ENCODE measurements at places on chromosomes 2 and 18.

- DNase-seq = no peak
Observed at GRCh38 chr18:9140381-9140780, 3.8 kb downstream of the ANKRD12 start.

- DNase-seq = no peak
Observed at GRCh38 chr18:23756590-23757436, 67.6 kb downstream of the LAMA3 start.

GRCh38 chr2:215374002-215374401 lies 61.9 kb downstream of the FN1 start:
- DNase-seq = no peak

- DNase-seq = no peak
Observed at GRCh38 chr2:75055142-75055819, 96.8 kb downstream of the POLE4 start.

GRCh38 chr2:104885119-104885782 lies 31.3 kb downstream of the POU3F3 start:
- no peak for DNase-seq

GRCh38 chr2:196479350-196479749 lies 160.2 kb upstream of the CCDC150 start:
- no peak for DNase-seq

- DNase-seq = no peak
Observed at GRCh38 chr2:219752726-219753125, 125.3 kb downstream of the SLC4A3 start.

GRCh38 chr2:160457588-160457987 lies 36.0 kb downstream of the RBMS1 start:
- DNase-seq = no peak

- no peak for DNase-seq
Observed at GRCh38 chr2:122072666-122073065, 317.2 kb downstream of the TSN start.

GRCh38 chr18:67515942-67516538 lies 480 bp downstream of the DSEL start:
- peak; percentile 71 for DNase-seq

DNA sequence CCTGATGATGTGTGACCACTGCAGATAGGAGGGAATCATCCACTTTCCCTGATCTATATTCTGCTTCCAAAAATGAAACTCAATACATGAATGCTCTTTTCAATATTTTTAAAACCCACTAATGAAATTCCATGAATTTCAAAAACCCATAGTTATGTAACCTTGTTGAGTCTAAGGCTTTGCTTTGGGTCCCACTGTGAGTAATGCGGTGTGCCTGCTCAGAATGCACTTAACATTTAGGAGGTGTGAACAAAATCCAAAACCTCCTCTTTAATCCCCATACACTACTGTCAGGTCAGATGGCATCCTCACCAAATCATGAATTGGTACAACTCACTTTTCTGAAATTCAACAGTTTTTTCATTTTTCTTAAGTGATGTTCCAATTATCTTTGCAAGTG lies 50.4 kb downstream of the CCDC93 start:
- DNase-seq = no peak

- no peak for DNase-seq
Observed at GRCh38 chr2:134679745-134680144, 39.1 kb downstream of the TMEM163 start.

DNA sequence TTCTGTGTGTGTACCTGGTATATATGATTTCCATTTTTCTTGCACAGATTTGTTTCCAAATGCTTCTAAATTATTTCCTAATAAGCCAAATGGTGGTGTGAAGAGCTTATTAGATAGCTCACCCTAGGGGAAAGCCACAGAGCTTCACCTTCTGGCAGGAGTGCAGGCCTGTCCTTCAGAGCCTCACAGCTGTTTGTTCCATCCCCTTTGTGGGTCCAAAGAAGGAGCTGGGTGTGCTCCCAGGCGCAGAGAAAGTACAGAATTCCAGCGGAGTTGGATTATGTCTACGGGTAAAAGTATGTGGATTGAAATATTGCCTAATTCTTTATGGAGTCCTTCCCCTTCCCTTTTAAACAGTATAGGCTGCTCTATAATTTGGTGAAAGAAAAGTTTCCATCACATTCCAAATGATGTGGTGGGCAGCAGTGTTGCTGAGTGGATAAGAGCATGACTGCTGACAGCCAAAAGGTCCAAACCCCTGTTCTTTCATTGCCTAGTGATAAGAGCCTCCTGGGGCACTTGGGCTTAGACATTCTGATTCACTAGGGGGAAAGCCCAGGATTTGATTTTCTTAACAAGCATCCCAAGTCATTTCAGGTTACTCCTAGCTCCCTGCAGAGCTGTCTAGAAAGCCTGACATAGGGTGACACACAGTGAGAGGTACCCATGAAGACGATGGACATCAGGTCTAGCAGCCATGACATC lies 86.6 kb downstream of the WDSUB1 start:
- no peak for DNase-seq

DNA sequence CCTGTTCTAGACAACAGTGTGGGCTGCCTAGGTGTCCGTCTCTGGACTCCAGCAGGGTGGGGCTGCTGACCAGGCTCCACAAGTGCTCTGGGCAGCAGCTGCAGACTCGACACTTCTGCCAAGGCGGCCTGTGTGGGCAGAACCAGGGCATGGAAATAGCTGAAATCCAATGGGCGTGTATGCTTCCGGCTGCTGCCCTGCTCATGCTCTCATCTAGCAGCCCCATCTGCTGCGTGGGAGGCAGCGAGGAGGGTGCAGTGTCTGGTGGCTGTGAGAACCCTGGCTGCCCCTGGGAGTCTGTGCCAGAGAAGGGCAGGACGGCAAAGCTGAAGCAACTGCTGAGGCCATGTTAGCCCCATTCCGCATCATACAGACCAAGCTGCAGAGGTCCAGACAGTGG lies 174.9 kb downstream of the SOX11 start:
- no peak for DNase-seq

DNA sequence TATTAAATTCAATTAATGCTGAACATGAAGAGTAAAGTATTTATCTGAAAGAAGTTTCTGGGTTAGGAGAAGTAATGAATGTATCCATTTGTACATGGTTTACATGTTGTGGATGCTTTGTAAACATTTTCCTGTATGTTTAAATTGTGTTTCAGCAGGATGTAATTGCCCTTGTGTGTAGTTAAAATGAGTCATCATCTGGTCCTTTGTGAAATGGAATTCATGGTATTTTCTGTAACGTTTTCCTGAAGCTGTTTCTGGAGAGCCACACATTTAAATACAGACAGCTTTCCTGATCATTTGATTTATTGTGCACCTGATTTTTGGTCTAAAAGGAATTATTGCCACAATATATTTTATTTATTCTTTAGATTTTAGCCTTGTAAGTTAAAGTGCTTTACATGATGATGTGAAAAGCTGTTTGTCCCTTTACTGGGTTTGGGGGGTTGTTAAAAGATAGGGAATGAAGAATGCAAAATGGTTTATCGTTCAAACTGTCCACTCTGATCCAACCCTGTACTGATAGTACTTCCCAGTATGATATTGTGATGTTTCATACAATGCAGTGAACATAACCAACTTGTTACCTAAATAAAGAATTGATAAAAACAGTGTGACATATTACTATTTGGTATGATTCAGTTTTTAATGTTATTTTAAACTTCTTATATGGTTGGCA lies 41.7 kb upstream of the SLC3A1 start:
- DNase-seq = no peak

DNA sequence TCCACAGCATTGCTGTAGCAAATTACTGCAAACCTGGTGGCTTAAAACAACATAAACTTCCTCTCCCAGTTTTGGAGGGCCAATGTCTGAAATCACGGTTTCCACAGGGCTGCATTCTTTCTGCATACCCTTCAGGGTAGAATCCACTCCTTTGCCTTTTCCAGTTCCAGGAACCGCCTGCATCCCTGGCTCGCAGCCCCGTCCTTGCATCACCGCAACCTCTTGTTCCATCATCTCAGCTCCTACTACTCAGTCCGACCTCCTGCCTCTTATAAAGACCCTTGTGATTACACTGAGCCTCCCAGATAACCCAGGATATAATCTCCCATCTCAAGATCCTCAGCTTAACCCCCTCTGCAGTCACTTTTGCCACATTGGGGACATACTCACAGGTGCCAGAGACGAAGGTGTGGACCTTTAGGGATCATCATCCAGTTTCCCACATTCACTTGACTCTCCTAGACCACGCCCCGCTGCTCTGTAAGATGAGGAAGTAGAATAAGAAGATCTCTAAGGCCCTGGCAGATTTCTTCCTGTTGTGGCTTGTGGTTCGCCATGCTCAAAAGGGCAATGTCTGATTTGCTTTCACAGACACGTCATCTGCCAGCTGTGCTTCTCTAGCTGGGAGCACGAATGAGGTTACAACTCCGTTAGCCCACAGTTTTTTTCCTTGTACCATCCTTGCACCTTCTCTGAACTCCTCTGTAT lies 103.6 kb upstream of the AGAP1 start:
- no peak for DNase-seq

DNA sequence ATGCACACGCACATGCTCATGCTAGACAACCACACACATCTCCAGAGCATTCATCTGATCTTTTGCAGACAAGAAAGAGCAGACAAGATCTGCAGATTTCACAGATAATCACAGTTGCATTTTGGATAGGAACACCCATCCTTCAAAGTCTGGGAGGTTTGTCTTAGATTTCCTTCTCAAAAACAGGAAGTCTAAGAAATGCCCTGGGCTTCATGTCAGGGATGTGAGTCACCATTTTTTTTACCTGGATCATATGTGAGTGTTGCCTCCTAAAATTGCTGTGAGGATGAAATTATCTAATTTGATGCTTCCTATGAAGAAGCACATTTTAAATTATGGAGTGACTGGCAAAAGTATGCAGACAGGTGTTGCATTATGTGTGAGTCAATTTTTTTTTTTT lies 46.1 kb downstream of the SRD5A2 start:
- DNase-seq = no peak

- no peak for DNase-seq
Observed at GRCh38 chr2:117771969-117772630, 42.4 kb upstream of the DDX18 start.

DNA sequence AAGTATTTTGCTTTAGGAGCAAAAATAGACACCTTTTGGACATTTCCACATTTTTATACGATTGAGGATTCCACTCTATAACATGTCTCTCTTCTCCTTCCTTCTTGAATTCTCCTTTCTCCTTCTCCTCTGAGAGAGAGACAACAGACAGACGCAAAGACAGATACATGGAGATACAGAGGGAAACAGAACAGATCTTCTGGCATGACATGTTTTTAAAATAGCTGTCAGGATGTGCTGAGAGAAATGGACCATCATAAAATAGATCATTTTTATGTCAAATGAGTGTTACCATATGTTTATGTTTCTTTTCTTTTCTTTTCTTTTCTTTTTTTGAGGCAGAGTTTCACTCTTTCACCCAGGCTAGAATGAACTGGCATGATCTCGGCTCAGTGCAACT lies 44.4 kb upstream of the ZNF532 start:
- no peak for DNase-seq

DNA sequence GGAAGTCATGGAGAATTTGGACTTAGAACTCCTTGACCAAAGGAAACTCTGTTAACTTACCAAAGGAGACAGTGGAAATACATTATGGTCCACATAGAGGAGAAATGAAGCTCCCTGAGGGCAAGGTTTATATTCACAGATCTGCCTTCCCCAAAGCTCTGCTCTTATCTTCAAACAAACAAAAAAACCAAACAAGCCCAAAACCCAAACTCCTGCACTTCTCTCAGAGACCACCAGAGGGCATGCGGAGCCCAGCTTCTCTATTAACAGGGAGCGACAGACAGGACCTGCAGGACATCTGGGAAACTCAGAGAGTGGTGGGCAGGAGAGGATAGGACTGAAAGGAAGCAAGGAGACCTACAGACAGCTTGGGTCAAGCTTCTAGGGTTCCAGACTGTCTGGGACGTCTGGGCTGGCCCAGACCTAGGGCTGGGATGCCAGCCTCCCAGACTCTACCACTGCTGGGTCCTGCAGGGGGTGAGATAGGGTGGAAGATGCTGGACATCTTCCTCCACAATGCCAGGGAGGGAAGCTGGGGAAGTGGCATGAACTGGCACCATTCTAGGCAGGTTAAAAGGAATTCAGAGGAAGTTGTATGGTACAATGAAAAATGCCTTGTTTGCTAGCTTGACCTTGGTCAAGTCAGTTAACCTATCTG lies 4.0 kb upstream of the WNT10A start:
- peak; percentile 83 for DNase-seq

- DNase-seq = no peak
Observed at GRCh38 chr18:70991577-70991976, 702.7 kb downstream of the SOCS6 start.

DNA sequence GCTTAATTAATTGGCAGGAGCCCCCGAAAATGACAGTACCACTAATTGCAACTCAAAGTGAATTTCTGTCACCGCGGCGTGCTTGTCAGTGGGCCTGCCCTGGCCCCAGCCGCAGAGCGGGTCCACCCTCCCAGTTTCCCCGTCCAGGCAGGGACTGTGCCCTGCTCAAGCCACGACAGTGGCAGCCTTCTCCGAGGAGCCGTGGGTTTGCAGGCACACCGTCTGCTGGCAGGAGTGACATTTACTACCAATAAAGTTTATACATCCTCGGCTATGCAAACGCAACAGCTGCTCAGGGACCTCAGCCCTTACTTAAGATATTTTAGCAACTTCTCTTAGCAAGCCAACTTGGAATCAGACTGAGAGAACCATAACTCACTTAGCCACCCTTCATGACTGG lies 112.7 kb downstream of the GBX2 start:
- DNase-seq = no peak

- DNase-seq = no peak
Observed at GRCh38 chr18:6382963-6383362, 31.7 kb downstream of the L3MBTL4 start.

Measured in frontal cortex (tissue), 4 donors.